ENCODE measurements at places on chromosomes 11 and 22. TPM values are rescaled to one million over a fixed set of nuclear protein-coding genes. Genes with fewer than 3 reads are reported as not detected.

Gene SLC1A2
- total RNA-seq, result not detected

Gene PYGM
- 0.14 TPM for total RNA-seq

Gene PARVG
- total RNA-seq, result not detected

Gene DNAJC4
- total RNA-seq, result 7.0 TPM

Gene RCOR2
- total RNA-seq, result 2.3 TPM

Gene NPAS4
- not detected for total RNA-seq

Gene CREB3L1
- total RNA-seq, result 0.46 TPM

Gene NTM
- total RNA-seq, result 6.2 TPM

Gene SLC6A5
- not detected for total RNA-seq

Gene SGSM1
- not detected for total RNA-seq

Gene PGA5
- total RNA-seq, result not detected

Gene C22orf23
- not detected for total RNA-seq
